Stimulated activated CD4-positive, alpha-beta T cell treated with anti-CD3 and anti-CD28 coated beads, Interleukin-4, amount 100 ng/mL, for 48 hours (primary cell): ENCODE measurements at places on chromosomes 7 and 10.

DNA sequence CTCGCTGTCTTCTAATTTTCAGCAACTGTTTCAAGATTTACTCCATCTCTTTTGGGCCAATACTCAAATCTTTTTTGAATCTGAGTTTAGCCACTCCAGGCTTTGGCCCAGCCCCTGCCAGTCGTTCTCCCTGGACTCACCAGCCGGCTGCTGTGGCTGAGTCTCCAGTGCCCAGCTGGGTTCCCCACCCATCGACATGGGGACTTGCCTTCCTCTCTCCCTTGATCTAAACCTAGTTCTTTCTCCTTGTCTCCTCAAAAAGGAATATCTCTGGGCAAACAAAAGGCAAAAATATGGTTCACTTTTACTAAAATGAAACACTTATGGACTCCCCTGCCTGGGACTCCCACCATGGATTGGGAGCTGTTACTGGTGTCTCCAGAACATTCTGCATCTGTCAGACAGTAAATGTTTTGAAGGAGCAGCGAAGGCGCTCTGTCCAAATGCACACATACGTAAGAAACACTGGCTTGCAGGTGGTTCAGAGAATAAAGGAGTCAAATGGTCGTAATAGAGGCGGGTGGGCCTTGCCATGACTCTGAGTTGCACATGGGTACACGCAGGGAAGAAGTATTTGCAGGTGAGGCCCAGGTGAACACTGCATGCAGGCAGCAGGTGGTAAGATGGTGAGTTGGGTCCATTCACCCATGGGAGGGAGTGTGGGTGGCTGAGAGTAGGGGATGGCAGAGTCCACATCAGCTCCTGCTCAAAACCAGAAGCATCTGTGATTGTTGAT lies 35.5 kb upstream of the HABP2 start:
- DNase-seq: no peak

- DNase-seq: peak; percentile 66
These were observed 171.4 kb downstream of the ST7 start for GRCh38 chr7:117124591-117125220.

- peak; percentile 44 for DNase-seq
These were observed 9.9 kb upstream of the SPAG6 start for GRCh38 chr10:22335173-22335933.

DNA sequence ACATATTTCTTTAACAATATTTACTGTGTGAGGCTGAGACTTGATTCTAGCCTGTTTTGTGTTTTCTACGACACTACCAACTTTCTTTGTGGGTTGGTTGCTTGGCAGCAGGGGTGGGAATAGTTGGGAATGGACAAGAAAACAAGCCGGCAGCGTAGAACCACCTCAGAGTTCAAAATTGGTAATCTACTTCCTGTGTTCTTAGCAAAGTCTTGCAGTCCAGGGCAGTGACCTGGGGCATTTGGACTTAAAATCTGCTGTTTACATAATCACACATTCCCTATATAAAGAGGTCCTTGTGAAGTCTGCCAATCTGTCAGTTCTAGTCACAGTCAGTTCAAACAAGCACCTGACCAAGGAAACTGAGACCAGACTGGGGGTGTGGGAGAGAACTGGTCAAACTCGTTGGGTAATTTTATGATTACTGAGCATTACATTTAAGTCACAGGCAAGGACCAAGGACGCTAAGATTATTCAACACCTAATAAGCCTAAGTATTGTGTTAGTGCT lies 167.9 kb downstream of the CPEB3 start:
- DNase-seq: no peak

DNA sequence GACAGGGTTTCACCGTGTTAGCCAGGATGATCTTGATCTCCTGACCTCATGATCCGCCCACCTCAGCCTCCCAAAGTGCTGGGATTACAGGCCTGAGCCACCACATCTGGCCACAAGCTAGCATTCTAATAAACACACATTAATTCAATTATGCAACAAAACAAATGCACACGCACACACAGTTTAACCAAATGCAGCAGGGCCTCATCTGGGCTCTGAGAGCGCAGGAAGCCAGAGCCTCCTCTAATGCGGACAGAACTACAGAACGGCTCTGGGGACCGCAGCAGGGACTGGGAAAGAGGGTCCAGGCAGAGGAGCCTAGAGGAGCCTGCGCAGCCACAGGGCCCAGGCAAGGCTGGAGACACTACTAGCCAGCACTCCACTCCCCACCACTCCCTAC lies 3.8 kb downstream of the MAD1L1 start:
- DNase-seq: no peak

DNA sequence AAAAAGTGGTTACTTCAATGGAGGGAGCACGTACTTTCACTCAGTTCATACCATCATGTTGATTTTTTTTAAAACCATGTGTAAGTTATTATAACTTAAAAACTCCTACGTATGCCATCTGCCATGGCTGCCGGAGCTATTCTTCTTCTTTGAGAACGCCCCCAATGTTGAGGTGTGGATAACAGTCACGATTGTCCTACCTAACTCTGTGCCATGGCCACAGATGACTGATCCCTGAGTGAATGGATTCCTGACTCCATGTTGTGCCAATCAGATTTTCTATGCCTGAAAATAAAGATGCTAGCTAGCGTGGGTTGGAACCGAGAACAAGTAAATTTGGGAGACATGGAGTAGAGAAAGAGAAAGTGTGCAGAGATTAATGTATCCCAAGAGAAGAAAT lies 5.3 kb downstream of the MCMBP start:
- no peak for DNase-seq

DNA sequence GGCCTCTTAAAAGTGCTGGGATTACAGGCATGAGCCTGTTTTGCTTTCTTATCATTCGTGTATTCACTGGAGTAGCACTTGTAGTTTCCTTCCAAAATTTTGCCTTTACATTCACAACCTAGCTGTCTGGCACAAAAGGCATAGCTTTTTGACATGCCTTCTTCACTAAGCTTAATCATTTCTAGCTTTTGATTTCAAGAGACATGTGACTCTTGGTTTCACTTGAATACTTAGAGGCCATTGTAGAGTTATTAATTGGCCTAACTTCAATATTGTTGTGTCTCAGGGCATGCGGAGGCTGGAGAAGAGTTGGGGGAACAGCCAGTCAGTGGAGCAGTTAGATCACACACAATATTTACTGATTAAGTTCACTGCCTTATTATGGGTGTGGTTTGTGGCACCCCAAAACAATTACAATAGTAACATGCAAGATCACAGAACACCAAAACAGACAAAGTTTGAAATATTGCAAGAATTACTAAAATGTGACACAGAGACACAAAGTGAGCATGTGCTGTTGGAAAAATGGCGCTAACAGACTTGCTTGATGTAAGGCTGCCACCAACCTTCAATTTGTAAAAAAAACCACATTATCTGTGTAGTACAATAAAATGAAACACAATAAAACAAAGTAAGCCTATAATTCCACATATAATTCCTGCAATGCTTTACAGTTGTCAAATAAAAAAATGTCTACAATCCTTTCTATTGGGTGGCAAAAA lies 43.1 kb downstream of the BRAF start:
- DNase-seq: no peak
